Stimulated activated CD4-positive, alpha-beta T cell treated with anti-CD3 and anti-CD28 coated beads, Interleukin-4, amount 100 ng/mL, for 4 hours (primary cell): ENCODE measurements at places on chromosomes 13 and 19.

GRCh38 chr13:105276571-105276970, 1258.9 kb downstream of the EFNB2 start:
- no peak for DNase-seq

DNA sequence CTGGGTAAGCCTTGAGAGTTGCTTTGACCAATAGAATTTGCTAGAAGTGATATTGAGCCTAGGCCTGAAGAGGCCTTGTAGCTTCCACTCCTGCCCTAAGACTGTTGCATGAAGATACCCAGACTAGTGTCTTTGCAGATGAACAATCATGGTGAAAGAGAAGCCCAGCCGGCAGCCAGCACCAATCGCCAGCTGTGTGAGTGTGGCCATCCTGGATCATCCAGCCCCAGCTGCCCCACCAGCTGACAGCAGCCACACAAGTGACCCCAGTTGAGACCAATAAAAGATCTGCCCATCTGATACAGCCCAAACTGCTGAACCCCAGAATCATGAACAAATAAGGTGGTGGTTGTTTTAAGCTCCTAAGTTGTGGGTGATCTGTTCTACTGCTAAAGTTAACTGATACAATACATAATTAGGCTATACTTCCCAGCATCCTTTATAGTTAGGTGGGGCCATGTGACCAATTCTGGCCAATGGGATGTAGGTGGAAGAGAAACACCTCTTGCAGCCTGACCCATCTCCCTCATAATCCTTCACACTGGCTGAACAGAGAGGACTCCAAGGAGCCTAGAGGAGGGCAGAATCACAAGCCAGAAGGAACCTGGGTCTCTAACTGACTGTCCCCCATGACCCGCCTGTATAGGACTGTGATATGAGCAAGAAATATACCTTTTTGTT, 9.4 kb upstream of the ZNF428 start:
- DNase-seq = no peak

GRCh38 chr19:3343619-3344502, 22.5 kb upstream of the NFIC start:
- DNase-seq = peak; percentile 27

DNA sequence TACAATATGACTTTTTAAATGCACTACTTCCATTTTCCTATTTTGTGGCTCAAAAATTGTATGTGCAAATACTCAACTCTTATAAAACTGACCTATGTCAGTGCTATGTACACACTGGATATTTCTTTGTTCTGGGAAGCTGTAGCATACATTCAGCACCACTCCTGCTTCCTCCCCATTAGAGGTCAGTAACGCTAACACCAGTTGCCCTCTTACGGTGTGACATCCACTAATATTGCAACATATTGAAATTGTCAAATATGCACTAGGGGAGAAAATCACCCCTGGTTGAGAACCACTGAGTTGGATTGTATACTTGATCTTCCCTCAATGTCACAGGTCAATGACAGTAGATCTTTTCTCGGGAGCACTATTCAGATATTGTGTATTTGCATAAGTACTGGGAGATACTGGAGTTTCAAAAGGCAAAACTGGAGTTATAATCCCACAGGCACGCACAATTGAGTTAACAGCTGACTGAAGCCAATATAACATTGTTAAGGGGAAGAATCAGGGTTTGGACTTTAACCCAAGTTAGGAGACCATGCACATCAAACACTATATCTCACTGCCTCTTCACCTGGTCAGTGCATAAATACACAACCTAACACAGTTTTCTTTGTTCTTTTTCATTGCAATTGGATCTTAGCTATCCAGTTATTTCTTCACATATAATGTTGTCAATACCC, 1276.5 kb upstream of the MIR17HG start:
- no peak for DNase-seq

DNA sequence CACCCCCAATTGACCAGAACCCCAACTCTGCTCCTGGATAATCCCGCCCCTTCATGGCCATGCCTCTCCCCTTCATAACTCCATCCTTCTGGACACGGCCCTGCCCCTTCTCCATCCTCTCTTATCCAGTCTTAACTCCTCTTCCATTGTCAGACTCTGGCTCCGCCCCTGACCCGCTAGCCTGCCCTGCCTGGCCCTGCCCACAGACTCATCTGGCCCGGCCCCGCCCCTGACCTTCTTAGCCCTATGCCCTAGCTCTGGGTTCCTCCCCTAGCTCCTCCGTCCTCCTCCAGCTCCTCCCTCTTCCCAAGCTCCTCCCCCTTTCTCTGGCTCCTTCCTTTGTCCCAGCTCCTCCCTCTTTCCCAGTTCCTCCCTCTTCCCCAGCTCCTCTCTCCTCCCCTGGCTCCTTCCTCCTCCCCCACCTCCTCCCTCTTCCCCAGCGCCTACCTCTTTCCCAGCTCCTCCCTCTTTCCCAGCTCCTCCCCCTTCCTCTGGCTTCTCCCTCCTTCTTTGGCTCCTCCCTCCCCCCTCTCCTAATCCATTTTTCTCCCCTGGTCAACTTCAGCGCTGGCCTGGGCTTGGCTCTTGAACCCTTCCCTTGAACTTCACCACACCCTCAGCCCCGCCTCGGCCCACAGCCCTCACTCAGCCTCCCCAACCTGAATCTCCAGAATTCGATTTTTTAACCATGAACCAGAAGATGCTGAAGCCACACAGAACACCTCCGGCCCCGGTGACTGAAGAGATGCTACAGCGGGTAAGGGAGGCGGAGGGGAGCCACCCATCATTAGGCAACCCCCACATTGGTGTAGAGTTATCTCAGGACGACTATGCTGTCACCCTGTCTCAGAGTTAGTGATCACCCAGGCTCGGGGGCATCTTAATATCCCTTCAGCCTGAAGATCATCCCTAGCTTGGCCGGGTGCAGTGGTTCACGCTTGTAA, 9.2 kb upstream of the ZNF358 start:
- peak; percentile 21 for DNase-seq

DNA sequence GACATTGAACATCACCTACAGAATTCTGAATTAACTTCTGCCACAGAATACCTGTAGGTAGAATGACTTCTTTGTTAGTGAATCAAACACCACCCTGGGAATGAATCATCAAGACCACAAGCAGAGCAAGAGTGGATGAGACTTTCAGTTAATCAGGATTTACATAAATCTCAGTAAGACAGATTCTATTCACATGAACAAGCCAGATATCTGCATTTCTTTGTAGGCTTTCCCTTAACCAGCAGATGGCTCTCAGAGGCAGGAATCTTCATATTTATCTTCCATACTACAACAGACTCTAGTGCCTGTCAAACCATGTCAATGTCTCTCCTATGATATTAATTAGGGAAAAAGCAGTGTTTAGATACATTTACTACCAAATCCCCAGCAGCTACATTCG, 412.1 kb downstream of the KLF12 start:
- no peak for DNase-seq

GRCh38 chr13:73704587-73704986, 429.6 kb downstream of the KLF12 start:
- DNase-seq = no peak

DNA sequence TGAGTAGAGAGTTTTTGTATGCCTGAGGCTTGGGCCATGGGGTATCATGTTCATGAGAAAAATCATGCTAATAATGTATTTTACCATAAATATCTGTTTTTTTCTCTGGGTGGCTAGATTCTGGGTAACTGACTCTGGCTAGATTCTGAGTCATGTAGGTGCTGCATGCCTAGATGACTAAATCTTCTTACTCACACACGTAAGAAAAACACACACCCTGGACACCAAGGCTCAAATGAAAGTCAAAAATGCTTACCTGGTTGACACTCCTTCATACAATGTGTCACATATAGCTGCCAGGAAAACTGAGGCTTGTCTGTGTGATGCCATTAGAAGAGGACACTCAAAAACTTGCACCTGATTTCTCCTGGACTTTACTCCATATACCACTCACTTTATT, 597.4 kb upstream of the SLITRK1 start:
- DNase-seq = no peak

GRCh38 chr19:54312436-54313377, at the start of gene LILRA5:
Gene LILRA5 (minus strand): TSS chr19:54313166. CDS start chr19:54313019, 147 bp downstream.
- no peak for DNase-seq

GRCh38 chr13:56735537-56735942, 405.2 kb upstream of the PRR20A start:
- DNase-seq = no peak

GRCh38 chr13:51168623-51169022, 53.6 kb upstream of the FAM124A start:
- DNase-seq = no peak

DNA sequence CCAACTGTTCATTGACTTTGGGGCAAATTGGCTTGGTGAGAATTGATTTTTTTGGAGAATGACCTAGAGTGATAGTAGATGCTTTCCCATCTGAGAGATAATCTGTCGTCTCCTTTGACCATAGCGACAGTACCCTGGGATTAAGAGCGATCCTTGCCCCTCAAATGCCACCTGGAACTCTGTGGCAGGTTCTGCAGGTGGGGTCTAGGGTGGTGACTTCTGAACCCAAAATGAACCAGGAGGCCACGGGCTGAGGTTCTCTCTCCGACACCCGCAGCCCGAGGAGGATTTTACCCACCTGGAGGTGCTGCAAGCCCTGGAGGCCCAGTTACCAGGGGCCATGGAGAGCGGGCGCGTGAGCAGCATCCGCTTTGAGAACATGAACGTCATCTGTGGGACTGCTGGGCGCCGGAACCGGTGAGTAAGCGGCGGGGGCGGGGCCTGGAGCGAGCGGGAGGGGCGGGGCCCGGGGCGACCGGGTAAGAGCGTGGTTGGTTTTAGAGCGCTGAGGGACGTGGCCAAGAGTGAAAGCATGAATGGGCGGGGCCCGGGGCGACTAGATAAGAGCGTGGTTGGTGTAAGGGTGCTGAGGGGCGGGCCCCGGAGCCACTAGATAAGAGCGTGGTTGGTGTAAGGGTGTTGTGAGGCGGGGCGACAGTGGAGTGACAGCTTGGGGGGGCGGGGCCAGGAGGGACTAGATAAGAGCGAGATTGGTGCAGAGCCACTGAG, 8.6 kb downstream of the C19orf81 start:
- peak; percentile 83 for DNase-seq

- DNase-seq = no peak
Measured at GRCh38 chr19:20315543-20315942, 148.5 kb downstream of the ZNF486 start.

DNA sequence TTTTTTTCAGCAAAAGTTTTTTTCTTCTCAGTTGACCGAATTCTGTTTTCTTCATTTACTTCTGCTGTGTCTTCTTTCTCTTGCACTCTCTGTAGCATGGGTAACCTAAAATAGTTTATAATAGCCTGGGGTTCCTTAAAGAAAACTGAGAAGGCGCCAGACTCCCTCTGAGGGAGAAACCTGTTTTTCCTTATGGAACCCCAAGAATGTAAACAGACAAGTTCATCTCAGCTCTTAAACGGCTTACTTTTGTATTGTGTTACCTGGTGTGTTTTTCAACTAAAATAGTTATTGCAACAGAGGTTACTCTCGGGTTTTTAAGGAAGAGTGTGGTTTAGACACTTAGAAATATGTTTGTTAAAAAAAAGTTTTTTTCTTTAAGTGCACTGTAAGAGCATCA, 23.8 kb upstream of the TM9SF2 start:
- DNase-seq = no peak

DNA sequence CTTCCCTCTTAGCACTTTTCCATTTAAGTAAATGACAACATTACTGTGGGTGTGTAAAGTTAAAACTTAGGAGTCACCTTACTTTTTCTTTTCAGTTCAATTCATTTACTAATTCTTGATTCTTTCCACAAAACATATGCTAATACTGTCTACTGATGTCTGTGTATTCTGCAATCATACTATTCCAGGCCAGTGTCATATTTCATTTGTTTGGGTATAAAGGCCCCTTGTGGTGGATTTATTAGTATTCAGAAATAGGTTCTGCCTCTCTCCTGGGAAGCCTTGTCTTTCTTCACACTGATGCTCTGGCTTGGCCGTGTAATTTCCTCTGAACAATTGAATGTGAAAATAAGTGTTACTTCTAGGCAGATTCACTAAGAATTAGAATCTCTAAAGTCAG, 621.9 kb upstream of the SPRY2 start:
- DNase-seq = no peak

- no peak for DNase-seq
Measured at GRCh38 chr19:36986131-36986530, 70.0 kb downstream of the ZNF568 start.

DNA sequence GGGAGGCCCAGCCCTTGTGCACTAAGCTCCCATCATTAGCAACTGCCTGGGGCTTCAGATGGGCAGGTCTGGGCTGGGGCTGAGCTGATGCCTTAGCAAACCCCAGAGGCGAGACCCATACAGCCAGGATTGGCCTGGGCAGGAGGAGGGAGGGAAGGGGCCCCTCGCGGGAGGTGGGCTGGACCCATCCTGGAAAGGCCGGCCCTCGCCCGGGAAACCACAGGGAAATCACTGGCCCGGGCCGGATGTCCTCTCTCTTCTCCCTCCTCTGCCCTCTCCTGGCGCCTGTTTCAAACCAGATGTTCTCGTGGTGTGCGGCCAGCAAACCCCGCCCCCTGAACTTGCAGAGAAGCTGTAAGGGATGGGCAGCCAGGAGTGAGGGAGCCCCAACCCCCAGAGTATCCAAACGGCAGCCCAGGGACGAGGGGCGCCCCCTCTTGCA, 43.1 kb downstream of the TMEM255B start:
- DNase-seq = no peak

DNA sequence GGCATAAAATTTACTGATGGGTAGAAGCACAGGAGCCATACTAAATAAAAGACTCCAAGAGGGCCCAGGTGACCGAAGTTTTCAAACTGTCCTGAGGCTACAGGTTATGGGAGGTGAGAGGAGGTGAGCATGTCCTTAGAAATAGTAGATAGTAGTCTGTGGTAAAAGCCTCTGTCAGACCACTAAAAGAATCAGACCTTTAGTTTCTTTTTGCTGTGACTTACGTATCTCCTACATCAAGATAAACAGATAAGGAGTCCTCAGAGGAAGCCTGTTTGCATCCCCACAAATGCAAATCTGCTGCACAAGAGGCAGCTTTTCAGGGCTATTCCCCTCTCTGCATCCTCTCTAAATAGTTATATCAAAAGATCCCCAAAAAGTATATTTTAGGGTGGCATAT, 711.6 kb upstream of the SLITRK6 start:
- no peak for DNase-seq

- no peak for DNase-seq
Measured at GRCh38 chr13:41313117-41313516, 2.0 kb downstream of the NAA16 start.

GRCh38 chr19:41995959-41996797, 2.1 kb upstream of the ATP1A3 start:
- no peak for DNase-seq

GRCh38 chr19:10289836-10290356, at the start of gene ICAM5:
Gene ICAM5 (plus strand): TSS chr19:10289952. CDS start chr19:10290044, 92 bp downstream.
- peak; percentile 78 for DNase-seq

- DNase-seq = no peak
Measured at GRCh38 chr19:35164418-35164817, 9.9 kb downstream of the FXYD5 start.

DNA sequence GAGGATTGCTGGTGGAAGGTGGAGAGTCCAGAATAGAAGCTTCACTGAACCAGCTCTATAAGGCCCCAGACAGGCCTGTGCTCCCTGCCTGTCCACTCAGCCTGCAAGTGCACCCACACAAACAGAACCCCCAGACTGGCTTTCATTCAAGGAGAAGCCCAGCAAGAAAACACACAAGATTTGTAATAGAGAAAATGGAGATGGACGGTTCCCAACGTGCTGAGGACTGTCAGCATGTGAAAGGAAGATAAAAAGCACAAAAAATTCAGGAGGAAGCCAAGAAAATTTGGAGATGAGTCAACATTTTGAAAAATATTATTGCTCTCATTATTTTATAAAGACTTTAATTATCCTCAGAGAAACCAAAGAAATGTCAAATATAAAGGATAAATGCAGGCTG, 218.2 kb upstream of the SLC10A2 start:
- DNase-seq = no peak

GRCh38 chr13:60838581-60838980, 441.6 kb downstream of the TDRD3 start:
- no peak for DNase-seq

GRCh38 chr19:9008667-9009066, 1.5 kb downstream of the MUC16 start:
- no peak for DNase-seq
